ENCODE measurements at places on chromosomes 11 and 22.

- peak; percentile 96 for DNase-seq
Observed at GRCh38 chr22:38114484-38115398, 4.3 kb upstream of the BAIAP2L2 start.

GRCh38 chr11:83835423-83835822, 549.3 kb upstream of the CCDC90B start:
- no peak for DNase-seq

DNA sequence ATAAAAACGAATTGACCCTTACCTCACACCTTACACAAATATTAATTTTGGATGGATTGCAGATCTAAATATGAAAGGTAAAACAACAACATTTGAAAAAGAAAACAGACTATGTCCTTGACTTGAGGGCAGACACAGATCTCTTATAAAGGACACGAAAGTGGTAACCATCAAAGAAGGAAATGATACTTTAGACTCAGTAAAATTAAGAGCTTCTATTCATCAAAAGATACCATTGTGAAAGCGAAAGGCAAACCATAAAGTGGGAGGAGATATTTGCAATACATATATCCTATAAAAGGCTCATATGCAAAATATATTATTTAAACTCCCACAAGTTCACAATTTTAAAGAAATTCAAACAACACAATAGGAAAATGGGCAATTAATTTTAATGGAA, 5.0 kb downstream of the HEPACAM start:
- no peak for DNase-seq

DNA sequence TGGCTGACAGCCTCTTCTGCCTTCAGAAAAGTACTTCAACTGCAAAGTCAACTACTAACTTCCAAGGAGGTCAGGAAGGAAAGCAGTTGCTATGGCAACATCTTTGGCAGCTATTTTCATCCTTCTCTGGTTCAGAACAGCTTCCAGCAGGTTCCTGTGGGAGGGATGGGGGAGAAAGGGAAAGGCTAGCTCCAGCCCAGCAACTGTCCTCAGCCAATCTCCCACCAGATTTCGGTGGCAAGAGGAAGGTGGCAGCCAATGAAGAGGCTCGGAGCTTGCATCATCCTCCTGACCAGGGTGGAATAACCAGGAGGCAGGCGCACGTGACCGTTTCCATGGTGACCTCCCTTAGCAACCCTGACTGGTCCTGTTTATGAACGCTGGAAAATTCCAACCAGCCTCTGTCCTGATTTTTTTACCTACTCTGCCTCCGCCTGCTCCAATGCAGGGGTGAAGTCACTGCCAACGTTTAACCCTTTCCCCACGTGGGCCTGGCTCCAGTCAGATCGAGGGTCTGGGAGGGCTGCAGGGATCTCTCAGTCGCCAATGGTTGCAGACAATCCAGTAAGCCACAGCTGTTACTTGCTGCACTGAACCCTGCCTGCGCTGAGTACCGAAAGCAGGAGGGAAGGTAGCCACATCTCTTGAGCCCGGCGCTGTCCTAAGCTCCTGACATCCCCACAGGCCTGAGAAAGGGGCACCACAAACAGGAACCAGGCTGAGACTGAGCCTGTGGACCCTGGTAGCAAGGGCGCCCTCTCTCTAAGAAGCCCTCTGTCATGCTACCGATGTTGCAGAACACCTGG, 11.2 kb upstream of the MALAT1 start:
- peak; percentile 97 for DNase-seq

GRCh38 chr22:39311592-39312400, 7.6 kb downstream of the RPL3 start:
- DNase-seq: no peak

GRCh38 chr22:32562401-32562800, 87.8 kb downstream of the FBXO7 start:
- DNase-seq: peak; percentile 35

DNA sequence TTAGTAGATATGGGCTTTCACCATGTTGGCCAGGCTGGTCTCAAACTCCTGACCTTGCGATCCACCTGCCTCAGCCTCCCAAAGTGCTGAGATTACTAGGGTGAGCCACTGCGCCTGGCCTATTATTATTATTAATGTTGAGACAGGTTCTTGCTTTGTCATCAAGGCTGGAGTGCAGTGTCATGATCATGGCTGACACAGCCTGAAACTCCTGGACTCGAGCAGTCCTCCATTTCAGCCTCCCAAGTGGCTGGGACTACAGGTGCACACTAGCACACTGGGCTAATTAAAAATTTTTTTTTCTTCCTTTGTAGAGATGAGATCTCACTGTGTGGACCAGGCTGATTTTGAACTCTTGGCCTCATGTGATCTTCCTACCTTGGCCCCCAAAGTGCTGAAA, 102.0 kb downstream of the STIM1 start:
- DNase-seq: no peak

- no peak for DNase-seq
Observed at GRCh38 chr11:41281131-41281742, 178.2 kb downstream of the LRRC4C start.

DNA sequence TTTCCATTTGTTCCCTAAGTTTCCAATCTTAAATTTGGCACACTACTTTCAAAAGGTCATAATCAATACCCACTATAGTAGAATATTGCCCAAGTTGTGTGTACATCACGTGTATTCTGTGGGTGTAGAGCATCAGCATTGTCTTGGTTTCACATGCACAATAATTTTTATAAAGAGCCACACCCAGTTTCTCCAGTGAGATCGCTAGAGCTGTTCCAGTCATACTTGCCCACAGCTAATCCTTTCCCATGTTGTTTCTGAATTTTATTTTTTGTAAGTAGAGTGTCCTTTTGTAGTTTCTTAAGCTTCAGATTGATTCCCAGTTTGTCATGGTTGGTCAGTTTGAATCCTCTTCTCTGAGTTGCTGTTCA, 13.7 kb downstream of the FAM118B start:
- no peak for DNase-seq

DNA sequence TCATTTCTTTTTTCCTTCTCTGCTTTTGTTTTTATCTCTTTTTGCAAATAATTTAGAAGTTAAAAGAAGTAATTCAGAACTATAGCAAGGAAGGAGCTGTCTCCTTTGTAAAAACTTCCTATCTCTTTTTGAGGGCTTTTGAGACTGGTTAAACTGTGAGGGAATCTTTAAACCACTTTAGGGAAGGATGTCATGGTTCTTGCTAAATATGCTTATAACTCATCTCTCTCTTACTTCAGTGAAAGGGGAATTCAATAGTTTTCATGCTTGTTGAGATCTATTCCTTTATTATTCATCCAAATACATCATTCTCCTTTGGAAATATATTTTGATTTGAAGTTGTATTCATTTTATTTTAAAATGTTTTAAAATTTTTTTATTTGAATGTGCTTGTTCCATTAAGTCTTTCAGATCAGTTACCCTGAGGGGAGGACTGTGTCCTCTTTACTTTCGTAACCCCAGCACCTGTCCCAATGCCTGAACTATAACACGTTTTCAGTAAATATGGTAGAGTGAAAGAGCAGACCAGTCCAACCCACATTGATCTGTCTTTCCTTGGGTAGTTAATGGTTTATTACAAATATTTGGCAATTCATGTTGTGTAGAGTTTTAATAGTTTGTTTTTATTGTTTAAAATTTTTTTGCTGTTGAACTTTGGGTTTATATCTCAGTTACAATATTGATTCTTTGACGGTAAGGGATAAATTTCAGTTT, 27.5 kb downstream of the AMOTL1 start:
- DNase-seq: no peak

DNA sequence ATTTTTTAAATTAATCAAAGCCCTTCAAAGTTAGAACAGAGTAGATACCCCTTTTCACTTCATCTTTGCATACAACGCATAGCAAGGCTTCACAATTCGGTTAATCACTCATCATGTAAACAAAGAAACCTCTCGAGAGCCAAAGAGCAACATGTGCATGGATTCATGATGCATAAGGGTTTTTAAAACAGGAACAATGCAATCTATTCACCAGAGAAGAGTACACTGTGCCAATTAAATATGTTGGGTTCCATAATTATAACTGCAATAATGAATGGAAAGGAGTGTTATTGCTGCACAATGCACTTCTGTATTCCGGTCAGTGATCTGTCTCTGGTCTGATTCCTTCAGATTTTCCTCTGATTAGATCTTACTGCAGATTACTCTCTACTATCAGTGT, 45.3 kb downstream of the CADM1 start:
- DNase-seq: no peak

- DNase-seq: no peak
Observed at GRCh38 chr22:45686004-45686403, 14.4 kb downstream of the ATXN10 start.

- no peak for DNase-seq
Observed at GRCh38 chr22:49676230-49676629, 151.4 kb downstream of the BRD1 start.

DNA sequence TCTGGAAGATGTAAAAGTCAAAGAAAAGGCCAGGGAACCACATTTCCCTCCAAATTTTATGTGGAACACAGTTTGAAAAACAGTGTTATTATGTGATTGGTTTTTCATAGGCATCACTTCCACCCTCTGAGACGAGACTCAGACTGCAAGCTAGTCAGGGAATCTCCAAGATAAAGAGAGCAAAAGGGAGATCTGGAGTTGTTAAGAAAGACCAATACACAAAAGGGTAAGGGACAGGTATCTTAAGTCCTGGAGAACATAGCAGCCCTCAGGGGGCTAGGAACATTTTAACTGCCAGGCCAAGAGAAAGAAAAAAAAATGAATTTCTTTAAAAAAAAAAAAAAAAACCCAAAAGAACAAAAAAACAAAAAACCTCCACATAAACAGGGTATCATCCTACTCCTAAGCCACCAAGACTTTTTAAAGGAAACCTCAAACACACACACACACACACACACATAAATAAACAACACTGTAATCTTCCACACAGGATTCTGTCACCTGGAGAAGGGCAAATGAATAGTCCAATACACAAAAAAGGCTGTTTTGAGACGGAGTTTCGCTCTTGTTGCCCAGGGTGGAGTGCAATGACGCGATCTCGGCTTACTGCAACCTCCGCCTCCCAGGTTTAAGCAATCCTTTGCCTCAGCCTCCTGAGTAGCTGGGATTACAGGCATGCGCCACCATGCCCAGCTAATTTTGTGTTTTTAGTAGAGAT, 44.5 kb downstream of the CELF1 start:
- DNase-seq: no peak

DNA sequence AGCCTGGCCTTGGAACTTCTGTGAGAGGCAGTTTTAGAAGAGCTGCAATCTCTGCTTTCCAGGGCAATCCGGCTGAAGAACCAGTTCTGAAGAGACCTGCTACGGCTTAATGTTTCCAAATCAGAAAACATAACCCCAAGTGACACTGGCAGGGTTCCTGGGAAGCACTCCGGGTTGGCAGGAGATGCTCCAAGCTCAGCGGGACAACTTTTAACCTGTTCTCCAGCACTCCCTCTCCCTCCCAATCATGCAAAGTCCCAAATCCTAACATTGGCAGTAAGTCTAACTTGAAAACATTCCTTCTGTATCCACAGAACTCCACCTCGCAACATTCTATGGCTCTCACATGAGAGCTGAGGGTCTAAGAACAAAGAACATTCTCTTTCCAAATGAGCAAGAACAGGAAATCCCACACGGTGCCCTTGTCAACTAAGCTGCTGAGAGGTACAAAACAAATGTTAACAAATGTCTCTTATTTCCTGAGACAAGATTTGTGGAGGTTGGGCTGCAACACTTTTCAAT, 48.5 kb upstream of the MN1 start:
- DNase-seq: no peak

- peak; percentile 6 for DNase-seq
Observed at GRCh38 chr11:28243581-28243980, 135.4 kb downstream of the METTL15 start.

DNA sequence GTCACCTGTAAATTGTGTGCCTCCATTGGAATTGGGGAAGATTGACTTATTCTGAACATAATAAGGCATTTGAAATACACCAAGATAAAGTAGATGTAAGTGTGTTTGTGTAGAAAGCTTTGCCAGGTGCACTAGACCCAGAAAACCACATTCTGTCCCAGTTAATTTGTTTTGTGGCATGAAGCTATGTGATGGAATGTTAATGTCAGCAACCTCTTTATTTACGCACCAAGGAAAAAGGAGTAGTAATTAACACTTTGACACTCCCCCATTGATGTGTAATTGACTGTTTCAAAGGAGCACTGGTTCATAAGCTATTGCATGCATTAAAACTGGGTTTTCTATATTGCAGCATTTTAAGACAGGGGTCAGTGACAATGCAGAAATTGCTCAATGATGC, 14.3 kb downstream of the EIF3M start:
- no peak for DNase-seq

- DNase-seq: peak; percentile 72
Observed at GRCh38 chr11:107799218-107799859, 59.2 kb downstream of the SLC35F2 start.

- no peak for DNase-seq
Observed at GRCh38 chr22:31615940-31616314, 46.1 kb downstream of the PISD start.

GRCh38 chr11:61117168-61117520, 14.9 kb downstream of the CD5 start:
- DNase-seq: no peak

GRCh38 chr11:5689551-5689983, at the start of gene TRIM22:
Gene TRIM22, plus strand, starts transcription at chr11:5689790. Its CDS starts 6,443 bp downstream, at chr11:5696233.
- DNase-seq: peak; percentile 65

GRCh38 chr11:35155677-35156076, 16.7 kb downstream of the CD44 start:
- DNase-seq: no peak

- DNase-seq: no peak
Observed at GRCh38 chr22:19107730-19108074, 14.5 kb downstream of the DGCR2 start.

DNA sequence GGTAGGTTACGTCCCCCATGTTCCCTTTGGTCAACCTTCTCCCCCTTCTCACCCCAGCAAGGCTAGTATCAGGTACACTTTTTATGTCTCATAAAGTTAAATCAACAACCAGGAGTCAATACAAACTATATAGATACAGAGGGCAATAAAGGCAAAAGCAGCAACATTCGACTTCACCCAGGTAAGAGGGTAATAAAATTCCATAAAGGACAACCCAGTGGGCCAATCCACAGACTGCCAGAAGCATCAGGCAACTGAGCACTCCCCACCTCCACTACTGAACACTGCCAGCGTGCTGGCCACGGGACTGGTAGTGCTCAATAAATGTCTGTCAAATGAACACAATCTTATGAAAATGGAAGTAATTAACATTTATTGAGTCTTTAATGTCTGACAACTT, 5.1 kb upstream of the MS4A18 start:
- DNase-seq: no peak

- DNase-seq: no peak
Observed at GRCh38 chr22:47797342-47797945, 1035.0 kb downstream of the TBC1D22A start.

- DNase-seq: no peak
Observed at GRCh38 chr11:1342946-1343345, 33.5 kb upstream of the TOLLIP start.

GRCh38 chr11:20671856-20672546, 2.6 kb downstream of the NELL1 start:
- DNase-seq: no peak

GRCh38 chr11:11458485-11458884, 105.4 kb upstream of the CSNK2A3 start:
- no peak for DNase-seq
